Mesothelial cell of epicardium (in vitro differentiated cells): ENCODE measurements at places on chromosomes 12 and 14. TPM values are rescaled to one million over a fixed set of nuclear protein-coding genes. Genes with fewer than 3 reads are reported as not detected.

The PIWIL1 gene
- total RNA-seq, result not detected in 3 replicates

The CDH24 gene
- total RNA-seq, result 26.4 to 30.4 TPM (median 29.3 TPM) in 3 replicates

The KRT71 gene
- total RNA-seq, result not detected in 3 replicates

The C1R gene
- total RNA-seq, result 41.5 to 45.9 TPM (median 45.1 TPM) in 3 replicates

The RFX4 gene
- total RNA-seq, result not detected in 3 replicates

The TNFAIP2 gene
- total RNA-seq, result 101 to 119 TPM (median 108 TPM) in 3 replicates

The SLC10A1 gene
- not detected in 3 replicates for total RNA-seq

The ESR2 gene
- total RNA-seq, result 0.31 to 0.44 TPM (median 0.43 TPM) in 3 replicates

The PARPBP gene
- total RNA-seq, result 13.7 to 15.3 TPM (median 15.0 TPM) in 3 replicates

The APOF gene
- total RNA-seq, result not detected in 3 replicates

The LGR5 gene
- 0.40 to 0.54 TPM (median 0.43 TPM) in 3 replicates for total RNA-seq

The MYH6 gene
- not detected in 3 replicates for total RNA-seq

The POTEM gene
- total RNA-seq, result not detected in 3 replicates

The ACOT6 gene
- total RNA-seq, result not detected in 3 replicates

The PA2G4 gene
- total RNA-seq, result 90.4 to 96.7 TPM (median 91.4 TPM) in 3 replicates

The LYZ gene
- 0.34 to 0.60 TPM (median 0.47 TPM) in 3 replicates for total RNA-seq

The NRL gene
- total RNA-seq, result 1.5 to 2.0 TPM (median 1.8 TPM) in 3 replicates

The BMAL2 gene
- 3.8 to 4.2 TPM (median 4.1 TPM) in 3 replicates for total RNA-seq

The CLIP1 gene
- 58.9 to 65.2 TPM (median 61.9 TPM) in 3 replicates for total RNA-seq

The SPATS2 gene
- total RNA-seq, result 68.3 to 71.2 TPM (median 69.0 TPM) in 3 replicates

The DNAH10 gene
- total RNA-seq, result 2.0 to 2.7 TPM (median 2.5 TPM) in 3 replicates

The ENDOU gene
- total RNA-seq, result 0.11 to 0.51 TPM (median 0.29 TPM) in 3 replicates

The MMP19 gene
- total RNA-seq, result 3.1 to 3.3 TPM (median 3.3 TPM) in 3 replicates

The KCNH3 gene
- 1.8 to 2.5 TPM (median 2.3 TPM) in 3 replicates for total RNA-seq

The NFATC4 gene
- 291 to 298 TPM (median 292 TPM) in 3 replicates for total RNA-seq

The CFAP251 gene
- 6.6 to 6.9 TPM (median 6.6 TPM) in 3 replicates for total RNA-seq

The MSI1 gene
- total RNA-seq, result 27.7 to 32.7 TPM (median 28.4 TPM) in 3 replicates

The KRT3 gene
- total RNA-seq, result 0.50 to 0.78 TPM (median 0.75 TPM) in 3 replicates

The REP15 gene
- total RNA-seq, result 2.2 to 2.4 TPM (median 2.3 TPM) in 3 replicates

The KCNJ8 gene
- 2.9 to 3.9 TPM (median 3.6 TPM) in 3 replicates for total RNA-seq

The ALDH1L2 gene
- 2.4 to 3.2 TPM (median 2.4 TPM) in 3 replicates for total RNA-seq

The TRIAP1 gene
- 22.3 to 25.3 TPM (median 23.5 TPM) in 3 replicates for total RNA-seq

The IFNG gene
- not detected in 3 replicates for total RNA-seq

The HOXC12 gene
- total RNA-seq, result not detected in 3 replicates

The KCNC2 gene
- total RNA-seq, result 0.97 to 1.6 TPM (median 1.4 TPM) in 3 replicates

The PAPLN gene
- 10.6 to 10.9 TPM (median 10.6 TPM) in 3 replicates for total RNA-seq

The FOXA1 gene
- total RNA-seq, result 19.3 to 21.8 TPM (median 19.7 TPM) in 3 replicates

The DPPA3 gene
- total RNA-seq, result 0.71 to 0.81 TPM in 2 of 3 replicates, not detected in the other

The CNTN1 gene
- 17.8 to 22.4 TPM (median 20.7 TPM) in 3 replicates for total RNA-seq

The CMA1 gene
- total RNA-seq, result not detected in 3 replicates

The SLC4A8 gene
- total RNA-seq, result 17.5 to 21.2 TPM (median 17.6 TPM) in 3 replicates

The IL22 gene
- total RNA-seq, result not detected in 3 replicates

The ABCC9 gene
- 1.00 to 1.6 TPM (median 1.4 TPM) in 3 replicates for total RNA-seq

The HOXC9 gene
- total RNA-seq, result 1.1 to 2.0 TPM (median 1.6 TPM) in 3 replicates

The ALDH2 gene
- 41.6 to 45.8 TPM (median 41.7 TPM) in 3 replicates for total RNA-seq

The NTN4 gene
- total RNA-seq, result 4.8 to 6.0 TPM (median 5.9 TPM) in 3 replicates

The KRT72 gene
- not detected in 3 replicates for total RNA-seq

The DACT1 gene
- 57.8 to 61.7 TPM (median 59.2 TPM) in 3 replicates for total RNA-seq

The CPNE6 gene
- total RNA-seq, result not detected in 3 replicates

The PFDN5 gene
- total RNA-seq, result 328 to 339 TPM (median 338 TPM) in 3 replicates

The NEMP1 gene
- total RNA-seq, result 19.7 to 23.2 TPM (median 21.8 TPM) in 3 replicates

The PTHLH gene
- 5.6 to 6.9 TPM (median 6.5 TPM) in 3 replicates for total RNA-seq

The RNU4-1 gene
- 5,196 to 5,477 TPM (median 5,368 TPM) in 3 replicates for total RNA-seq

The PMEL gene
- 3.6 to 5.3 TPM (median 5.1 TPM) in 3 replicates for total RNA-seq

The CLEC4D gene
- total RNA-seq, result 0.13 TPM in 1 of 3 replicates, not detected in the others

The FAM234B gene
- total RNA-seq, result 8.6 to 9.5 TPM (median 9.1 TPM) in 3 replicates

The ADIPOR2 gene
- total RNA-seq, result 77.2 to 87.3 TPM (median 77.4 TPM) in 3 replicates

The SAMD15 gene
- 2.0 to 3.4 TPM (median 2.1 TPM) in 3 replicates for total RNA-seq

The LRRC9 gene
- total RNA-seq, result 0.34 to 0.45 TPM (median 0.44 TPM) in 3 replicates

The MANSC4 gene
- 0.29 to 0.78 TPM (median 0.72 TPM) in 3 replicates for total RNA-seq
